ENCODE measurements at places on chromosomes 13 and 19.

GRCh38 chr19:43774103-43774939 lies 6.5 kb downstream of the KCNN4 start:
- no peak for DNase-seq

DNA sequence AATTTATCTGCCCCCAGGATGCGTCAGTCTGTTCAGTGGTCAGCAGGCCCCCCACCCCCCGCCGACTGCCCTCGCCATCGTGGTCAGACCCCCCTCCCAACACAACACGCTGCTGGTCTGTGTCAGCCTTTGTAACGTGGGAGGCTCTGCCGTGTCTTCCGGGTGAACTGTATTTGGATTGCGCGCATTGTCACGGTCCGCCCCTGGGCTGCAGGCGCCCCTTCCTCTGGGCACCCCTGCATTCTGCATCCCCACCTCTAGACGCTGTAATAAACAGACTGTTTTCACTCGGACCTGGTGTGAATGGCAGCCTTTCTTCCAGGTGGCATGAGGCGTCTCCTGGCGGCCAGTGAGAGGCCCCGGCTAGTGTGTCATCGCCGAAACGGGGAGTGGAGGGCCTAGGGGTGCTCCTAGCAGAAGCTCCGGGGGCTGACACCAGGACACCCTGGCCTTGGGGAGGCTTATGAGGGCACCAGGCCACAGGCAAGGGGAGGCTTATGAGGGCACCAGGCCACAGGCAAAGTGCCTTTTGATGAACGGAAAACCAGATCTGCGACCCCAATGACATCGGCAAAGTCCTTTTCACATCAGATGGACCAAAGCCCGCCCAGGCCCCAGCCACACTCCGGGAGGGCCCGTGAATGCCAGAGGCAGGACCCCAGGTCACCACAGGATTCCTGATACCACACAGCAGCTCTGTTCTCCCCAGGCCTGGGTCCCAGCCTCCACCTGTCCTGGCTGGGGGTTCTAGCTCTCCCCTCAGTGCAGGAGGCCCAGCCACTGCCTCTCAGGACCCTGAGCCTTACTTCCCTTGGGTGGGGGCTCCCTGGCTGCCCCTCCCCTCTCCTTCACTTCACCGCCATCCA lies 3.6 kb downstream of the PLEKHJ1 start:
- DNase-seq: no peak

DNA sequence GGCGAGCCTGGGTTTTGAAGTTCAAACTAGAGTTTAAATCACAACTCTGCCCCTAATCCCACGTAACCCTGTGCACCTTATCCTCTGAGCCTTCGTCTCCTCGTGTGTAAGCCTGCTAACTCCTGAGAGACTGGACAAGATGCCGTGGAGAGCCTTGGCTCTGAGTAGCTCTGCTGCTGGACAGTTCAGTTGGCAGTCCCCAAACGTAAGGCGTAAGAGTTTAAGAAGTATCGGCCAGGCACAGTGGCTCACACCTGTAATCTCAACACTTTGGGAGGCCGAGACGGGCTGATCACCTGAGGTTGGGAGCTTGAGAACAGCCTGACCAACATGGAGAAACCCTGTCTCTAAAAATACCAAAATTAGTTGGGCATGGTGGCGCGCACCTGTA lies 4.7 kb upstream of the CD79A start:
- DNase-seq: no peak

GRCh38 chr13:110225609-110226574 lies 81.1 kb downstream of the COL4A1 start:
- DNase-seq: no peak

- no peak for DNase-seq
These were observed 11.5 kb downstream of the BEST2 start for GRCh38 chr19:12763100-12763499.

- no peak for DNase-seq
These were observed 214.1 kb downstream of the COL4A1 start for GRCh38 chr13:110092831-110093247.

DNA sequence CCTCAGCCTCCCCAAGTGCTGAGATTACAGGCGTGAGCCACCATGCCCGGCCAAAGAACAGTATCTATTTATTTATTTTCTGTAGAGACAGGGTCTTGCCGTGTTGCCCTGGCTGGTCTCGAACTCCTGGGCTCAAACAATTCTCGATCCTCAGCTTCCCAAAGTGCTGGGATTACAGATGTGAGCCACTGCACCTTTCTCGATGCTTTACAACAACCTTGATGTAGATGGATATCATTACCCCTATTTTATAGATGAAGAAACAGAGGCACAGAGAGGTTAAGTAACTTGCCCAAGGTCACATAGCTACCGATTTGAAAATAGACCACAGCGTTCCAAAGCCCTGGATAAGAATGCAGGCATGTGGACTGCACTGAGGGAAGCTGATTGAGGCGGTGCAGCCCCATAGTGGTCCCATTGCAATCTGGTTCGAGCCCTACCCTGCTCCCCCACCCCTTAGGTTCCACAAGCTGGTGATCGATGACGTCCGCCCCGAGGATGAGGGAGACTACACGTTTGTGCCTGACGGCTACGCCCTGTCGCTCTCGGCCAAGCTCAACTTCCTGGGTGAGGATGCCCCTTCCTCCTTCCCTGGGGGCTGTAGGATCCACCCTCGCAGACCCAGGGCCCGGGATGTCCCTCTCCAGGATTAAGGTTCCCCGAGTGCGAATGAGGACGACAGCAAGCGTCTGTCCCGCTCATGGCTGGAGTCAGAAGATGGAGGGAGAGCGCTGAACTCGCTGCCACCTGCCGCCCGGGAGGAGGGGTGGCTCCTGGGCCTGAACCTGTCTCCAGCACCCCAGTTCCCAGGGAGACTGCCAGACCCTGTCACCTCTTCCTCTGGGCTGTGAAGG lies 17.9 kb downstream of the MYBPC2 start:
- DNase-seq: no peak

GRCh38 chr13:58876473-58876872 lies 1244.9 kb downstream of the PCDH17 start:
- no peak for DNase-seq

- DNase-seq: no peak
These were observed 3.3 kb downstream of the LYL1 start for GRCh38 chr19:13099073-13099999.

- DNase-seq: no peak
These were observed 150.9 kb downstream of the TM9SF2 start for GRCh38 chr13:99652141-99652540.

- no peak for DNase-seq
These were observed 734 bp upstream of the TRMT1 start for GRCh38 chr19:13117176-13117771.

DNA sequence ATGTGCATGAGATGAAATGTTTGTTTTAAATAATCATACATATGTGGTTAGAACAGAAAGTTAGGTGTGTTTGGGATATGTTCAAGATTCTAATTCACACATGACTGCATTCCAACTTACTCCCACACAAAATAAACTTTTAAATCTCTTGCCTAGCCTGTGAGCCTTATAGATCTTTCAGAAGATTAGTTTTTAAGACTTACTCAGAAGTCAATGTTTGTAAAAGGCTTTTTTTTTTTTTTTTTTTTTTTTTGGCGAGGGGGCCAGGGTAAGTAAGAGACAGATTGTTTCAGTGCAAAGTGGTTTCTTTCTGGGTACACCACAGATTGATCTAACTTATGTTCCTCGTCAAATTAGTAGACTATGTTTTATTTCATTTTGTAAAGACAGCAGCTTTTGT lies 39.1 kb downstream of the GPR180 start:
- no peak for DNase-seq

DNA sequence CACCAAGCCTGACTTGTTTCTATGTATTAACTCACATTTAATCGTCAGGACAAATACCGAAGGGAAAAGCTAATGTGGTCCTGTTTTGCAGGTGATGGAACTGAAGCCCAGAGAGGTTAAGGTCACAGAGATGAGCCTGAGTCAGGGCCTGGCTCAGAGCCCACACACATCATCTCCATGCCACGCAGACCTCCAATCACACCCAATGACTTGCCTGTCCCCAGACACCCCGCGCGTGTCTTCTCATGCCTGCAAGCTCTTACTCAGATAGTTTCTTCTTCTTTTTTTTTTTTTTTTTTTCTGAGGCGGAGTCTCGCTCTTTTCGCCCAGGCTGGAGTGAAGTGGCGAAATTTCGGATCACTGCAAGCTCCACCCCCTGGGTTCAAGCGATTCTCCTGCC lies 16.4 kb downstream of the SIX5 start:
- no peak for DNase-seq

DNA sequence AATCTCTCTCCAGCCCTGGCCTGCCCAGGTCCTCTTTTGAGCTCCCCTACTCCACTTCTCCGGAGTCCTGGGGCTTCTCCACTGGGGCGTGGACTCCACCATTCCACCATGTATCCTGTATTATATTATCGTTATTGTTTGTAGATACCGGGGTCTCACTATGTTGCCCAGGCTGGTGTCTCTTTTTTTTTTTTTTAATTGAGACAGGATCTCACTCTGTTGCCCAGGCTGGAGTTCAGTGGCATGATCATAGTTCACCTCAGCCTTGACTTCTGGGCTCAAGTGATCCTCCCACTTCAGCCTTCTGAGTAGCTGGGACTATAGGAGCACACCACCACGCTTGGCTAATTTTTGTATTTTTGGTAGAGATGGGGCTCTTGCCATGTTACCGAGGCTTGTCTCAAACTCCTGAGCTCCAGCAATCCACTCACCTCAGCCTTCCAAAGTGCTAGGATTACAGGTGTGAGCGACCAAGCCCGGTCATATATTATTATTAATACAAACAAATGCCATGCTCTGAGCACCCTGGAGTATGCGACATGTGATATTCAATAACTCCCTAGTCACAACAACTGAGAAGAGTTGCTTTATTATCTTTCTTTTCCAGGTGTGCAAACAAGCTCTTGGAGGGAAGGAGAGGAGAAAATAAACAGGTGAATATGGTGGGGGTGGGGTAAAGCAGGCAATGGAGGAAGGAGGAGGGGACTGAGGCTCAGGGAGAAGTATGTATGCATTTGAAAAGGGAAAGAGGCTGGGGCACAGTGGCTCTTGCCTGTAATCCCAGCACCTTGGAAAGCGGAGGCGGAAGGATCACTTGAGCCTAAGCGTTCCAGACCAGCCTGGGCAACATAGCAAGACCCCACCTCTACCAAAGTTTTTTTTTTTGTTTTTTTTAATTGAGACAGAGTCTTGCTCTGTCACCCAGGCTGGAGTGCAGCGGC lies 2.8 kb upstream of the CERS4 start:
- no peak for DNase-seq

- no peak for DNase-seq
These were observed 8.1 kb upstream of the SERPINE3 start for GRCh38 chr13:51331354-51331861.

Measured in NCI-H2081 treated with DMSO at 0.1 percent for 48 hours (cell line).